Astrocyte (in vitro differentiated cells and primary cell): ENCODE measurements at places on chromosomes 11 and 22. TPM values are rescaled to one million over a fixed set of nuclear protein-coding genes. Genes with fewer than 3 reads are reported as not detected.

DRD2 gene
- 0.14 TPM in 1 of 2 replicates, not detected in the other for total RNA-seq

VSIG2 gene
- total RNA-seq: 0.18 TPM in 1 of 2 replicates, not detected in the other

PGA4 gene
- total RNA-seq: 0.79 and 0.86 TPM in 2 replicates

P2RX6 gene
- 0.22 and 0.45 TPM in 2 replicates for total RNA-seq

CRACR2B gene
- total RNA-seq: 2.6 TPM in 2 replicates

LRP5 gene
- total RNA-seq: 19.6 and 20.2 TPM in 2 replicates

MRPL21 gene
- 67.4 and 69.1 TPM in 2 replicates for total RNA-seq

LRRN4CL gene
- 0.17 and 0.43 TPM in 2 replicates for total RNA-seq

MMP8 gene
- not detected in 2 replicates for total RNA-seq

SLC35E4 gene
- 3.2 and 4.2 TPM in 2 replicates for total RNA-seq

KDM4E gene
- 0.41 TPM in 1 of 2 replicates, not detected in the other for total RNA-seq

CDCA5 gene
- total RNA-seq: 6.0 and 6.3 TPM in 2 replicates

LARGE1 gene
- 88.9 and 92.6 TPM in 2 replicates for total RNA-seq

SLC22A12 gene
- not detected in 2 replicates for total RNA-seq

SORL1 gene
- 4.1 and 7.2 TPM in 2 replicates for total RNA-seq

KDELR3 gene
- 72.6 and 96.0 TPM in 2 replicates for total RNA-seq

YPEL1 gene
- total RNA-seq: 0.82 and 0.86 TPM in 2 replicates

CD3D gene
- total RNA-seq: 0.61 TPM in 1 of 2 replicates, not detected in the other

GPR83 gene
- total RNA-seq: 0.14 TPM in 1 of 2 replicates, not detected in the other

BCO2 gene
- 0.48 and 0.62 TPM in 2 replicates for total RNA-seq

NCAPH2 gene
- 25.6 and 27.2 TPM in 2 replicates for total RNA-seq

LRRC56 gene
- 0.82 and 1.8 TPM in 2 replicates for total RNA-seq

THRSP gene
- not detected in 2 replicates for total RNA-seq

UPK3A gene
- not detected in 2 replicates for total RNA-seq

DAGLA gene
- total RNA-seq: 5.5 and 5.6 TPM in 2 replicates

PRG3 gene
- total RNA-seq: not detected in 2 replicates

ESAM gene
- 9.4 and 22.0 TPM in 2 replicates for total RNA-seq

SERPING1 gene
- total RNA-seq: 62.5 and 92.1 TPM in 2 replicates

KIAA1671 gene
- 21.7 and 28.4 TPM in 2 replicates for total RNA-seq

PICALM gene
- total RNA-seq: 254 and 260 TPM in 2 replicates

RASL10A gene
- 0.19 and 1.5 TPM in 2 replicates for total RNA-seq

MS4A6E gene
- total RNA-seq: not detected in 2 replicates

ZW10 gene
- 16.6 and 17.9 TPM in 2 replicates for total RNA-seq
